GM12891 (cell line): ENCODE measurements at places on chromosomes 5 and 9.

DNA sequence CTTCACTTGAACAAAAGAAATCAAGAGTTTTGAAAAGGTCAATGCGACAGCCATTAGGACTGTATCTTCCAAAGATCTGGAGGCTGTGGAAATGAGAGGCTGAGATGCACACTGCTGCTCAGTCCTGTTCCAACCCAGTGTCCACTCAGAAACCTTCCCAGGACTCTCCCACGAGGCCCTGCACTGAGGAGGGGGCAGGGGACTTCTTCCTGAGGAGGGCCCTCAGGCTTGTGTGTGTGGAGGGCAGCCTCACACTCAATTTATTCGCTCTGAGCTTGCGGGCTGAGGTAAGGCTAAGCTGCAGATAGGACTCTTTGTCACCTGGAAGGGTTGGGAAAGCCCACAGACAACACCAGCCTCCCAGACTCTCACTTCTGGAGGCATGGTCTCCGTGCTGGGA lies 69.6 kb upstream of the ROR2 start:
- no peak for DNase-seq

- DNase-seq, result no peak
Measured at GRCh38 chr9:20995616-20996015, 35.8 kb downstream of the HACD4 start.

DNA sequence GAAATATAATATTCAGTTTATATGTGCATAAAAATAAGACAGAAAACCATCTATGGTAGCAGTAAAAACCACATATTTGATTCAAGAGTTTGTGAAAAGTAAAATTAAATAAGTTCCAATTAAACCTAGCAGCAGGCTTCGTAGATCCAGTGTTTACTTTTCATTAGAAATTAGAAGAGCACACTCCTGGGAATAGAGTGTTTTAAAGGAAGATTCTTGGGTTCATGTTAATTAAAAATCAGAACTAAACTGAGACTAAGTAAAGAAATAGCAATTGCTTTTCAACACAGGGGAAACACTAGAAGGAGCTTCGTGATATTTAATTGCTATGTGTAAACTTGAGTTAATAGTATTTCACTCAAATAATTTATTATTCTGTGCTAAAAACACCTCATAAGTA lies 1097.8 kb upstream of the CDH18 start:
- no peak for DNase-seq

GRCh38 chr5:168404365-168404764 lies 81.9 kb upstream of the RARS1 start:
- DNase-seq, result no peak

- no peak for DNase-seq
Measured at GRCh38 chr5:81553567-81554212, 159.8 kb upstream of the ACOT12 start.

DNA sequence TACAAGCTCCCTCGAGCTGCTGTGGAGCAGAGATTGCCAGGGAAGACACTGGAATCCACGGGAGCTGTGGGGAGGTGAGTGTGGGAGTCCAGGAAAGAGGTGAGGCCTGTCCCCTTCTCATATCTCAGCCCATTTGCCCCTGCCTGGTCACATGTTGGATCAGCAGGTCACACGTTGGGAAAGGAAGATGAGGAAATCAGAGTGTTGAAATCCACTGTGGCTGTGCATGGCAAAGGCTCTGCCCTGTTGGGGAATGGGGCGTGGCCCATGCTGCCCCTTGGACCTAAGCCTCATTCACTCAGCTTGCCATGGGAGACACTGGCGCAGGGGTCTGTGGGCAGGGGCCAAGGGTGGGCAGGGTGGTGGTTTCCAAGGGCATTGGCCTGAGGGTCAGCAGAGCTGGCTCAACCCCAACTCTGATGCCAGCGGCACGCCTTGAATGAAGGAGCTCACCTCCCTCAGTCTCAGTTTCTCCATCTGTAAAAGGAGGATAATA lies 85.4 kb upstream of the CPEB4 start:
- no peak for DNase-seq

DNA sequence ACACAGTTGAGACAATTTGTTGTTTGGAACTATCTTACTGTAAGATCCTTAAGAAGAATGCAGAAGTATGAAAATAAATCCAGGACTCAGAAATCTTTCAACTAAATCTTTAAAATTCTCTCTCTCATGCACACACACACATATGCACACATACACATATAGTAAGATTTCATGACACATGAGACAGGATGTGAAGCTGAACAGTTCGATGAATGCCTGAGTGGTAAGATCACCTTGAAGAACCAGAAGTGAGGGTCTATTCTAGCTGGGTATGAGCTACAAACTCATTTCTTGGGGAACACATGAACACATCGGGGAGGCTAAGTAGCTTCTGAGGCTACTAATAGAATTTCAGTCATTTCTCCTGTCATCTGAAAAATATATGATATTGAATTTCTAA lies 153.6 kb downstream of the TMC1 start:
- DNase-seq, result no peak

DNA sequence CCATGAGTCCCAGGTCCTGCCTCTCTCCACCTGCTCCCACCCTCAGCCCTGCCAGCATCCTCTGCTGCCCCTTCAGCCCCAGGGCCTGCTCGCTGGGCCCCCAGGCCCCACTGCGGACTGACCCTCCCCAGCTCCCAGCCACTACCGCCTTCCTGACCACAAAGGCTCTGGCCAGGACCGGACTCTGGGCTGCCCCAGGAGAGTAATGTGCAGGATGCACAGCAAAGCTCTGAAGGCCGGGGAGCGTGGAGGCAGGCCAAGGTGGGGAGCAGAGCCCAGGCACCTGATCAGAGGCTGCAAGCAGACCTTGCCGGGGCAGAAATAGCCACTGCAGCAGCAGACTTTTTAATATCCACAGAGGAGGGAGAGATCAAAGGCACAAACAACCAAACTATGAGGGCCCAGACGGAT lies 27.9 kb downstream of the IPPK start:
- DNase-seq, result no peak

GRCh38 chr5:2750026-2750757 lies 1.3 kb downstream of the IRX2 start:
- no peak for DNase-seq

DNA sequence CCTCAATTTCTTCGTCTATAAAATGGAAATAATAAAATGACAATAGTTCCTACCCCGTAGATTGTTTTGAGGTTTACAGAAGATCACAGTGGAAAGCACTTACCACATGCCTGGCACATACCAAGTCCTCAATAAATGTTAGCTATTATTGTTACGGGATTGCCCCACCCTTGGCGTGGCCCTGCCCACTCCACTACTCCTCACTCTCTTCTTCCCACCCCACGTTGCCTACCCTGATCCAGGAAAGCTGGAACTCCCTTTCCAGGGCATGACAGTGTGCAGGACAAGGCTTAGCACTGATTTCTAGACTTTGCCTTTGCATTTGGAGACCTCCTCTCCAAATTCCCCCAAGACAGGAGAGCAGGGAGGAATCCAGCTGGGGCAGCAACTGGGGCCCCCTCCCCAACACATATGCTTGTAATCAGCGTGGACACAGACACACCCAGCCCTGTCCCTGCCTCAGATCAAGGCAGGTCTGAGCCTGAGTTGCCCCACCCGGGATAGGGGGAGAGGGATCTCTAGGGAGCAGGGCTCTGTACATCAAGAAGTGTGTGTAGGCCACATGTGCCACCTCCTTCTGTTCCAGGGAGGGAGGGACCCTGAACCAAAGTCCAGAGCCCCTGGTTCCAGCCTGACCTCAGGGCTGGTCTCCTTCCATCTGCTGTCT lies 6.7 kb downstream of the SLC4A9 start:
- no peak for DNase-seq

- DNase-seq, result no peak
Measured at GRCh38 chr5:170660531-170660930, 123.0 kb upstream of the GABRP start.

DNA sequence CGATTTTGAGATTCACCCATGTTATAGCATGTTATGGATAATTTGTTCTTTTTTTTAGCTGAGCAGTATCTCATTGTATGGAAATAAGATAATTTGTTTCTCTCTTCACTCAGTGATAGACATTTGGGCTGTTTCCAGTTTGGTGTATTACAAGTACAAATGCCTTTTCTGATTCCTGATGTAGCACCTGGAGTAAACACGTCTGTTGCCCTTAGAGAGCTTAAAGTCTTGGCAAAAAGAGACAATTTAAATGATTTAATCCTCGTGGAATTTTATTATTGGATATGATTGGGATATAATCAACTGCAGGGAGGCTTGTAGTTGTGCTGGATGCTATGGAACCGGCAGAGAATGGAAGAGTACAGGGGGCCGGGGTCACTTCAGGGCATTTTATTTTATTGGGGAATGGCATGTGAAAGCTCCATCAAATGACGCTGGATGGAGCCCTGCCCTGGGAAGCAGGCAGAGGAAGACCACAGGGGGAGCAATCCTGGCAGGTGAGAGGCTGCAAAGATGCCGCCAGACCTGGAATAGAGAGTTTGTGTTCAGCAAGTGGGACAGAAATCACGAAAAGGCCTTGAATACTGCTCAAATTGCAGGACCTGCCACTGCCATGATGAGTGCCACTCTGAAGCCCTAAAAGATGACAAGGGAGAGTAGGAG lies 31.0 kb upstream of the TGFBI start:
- no peak for DNase-seq

DNA sequence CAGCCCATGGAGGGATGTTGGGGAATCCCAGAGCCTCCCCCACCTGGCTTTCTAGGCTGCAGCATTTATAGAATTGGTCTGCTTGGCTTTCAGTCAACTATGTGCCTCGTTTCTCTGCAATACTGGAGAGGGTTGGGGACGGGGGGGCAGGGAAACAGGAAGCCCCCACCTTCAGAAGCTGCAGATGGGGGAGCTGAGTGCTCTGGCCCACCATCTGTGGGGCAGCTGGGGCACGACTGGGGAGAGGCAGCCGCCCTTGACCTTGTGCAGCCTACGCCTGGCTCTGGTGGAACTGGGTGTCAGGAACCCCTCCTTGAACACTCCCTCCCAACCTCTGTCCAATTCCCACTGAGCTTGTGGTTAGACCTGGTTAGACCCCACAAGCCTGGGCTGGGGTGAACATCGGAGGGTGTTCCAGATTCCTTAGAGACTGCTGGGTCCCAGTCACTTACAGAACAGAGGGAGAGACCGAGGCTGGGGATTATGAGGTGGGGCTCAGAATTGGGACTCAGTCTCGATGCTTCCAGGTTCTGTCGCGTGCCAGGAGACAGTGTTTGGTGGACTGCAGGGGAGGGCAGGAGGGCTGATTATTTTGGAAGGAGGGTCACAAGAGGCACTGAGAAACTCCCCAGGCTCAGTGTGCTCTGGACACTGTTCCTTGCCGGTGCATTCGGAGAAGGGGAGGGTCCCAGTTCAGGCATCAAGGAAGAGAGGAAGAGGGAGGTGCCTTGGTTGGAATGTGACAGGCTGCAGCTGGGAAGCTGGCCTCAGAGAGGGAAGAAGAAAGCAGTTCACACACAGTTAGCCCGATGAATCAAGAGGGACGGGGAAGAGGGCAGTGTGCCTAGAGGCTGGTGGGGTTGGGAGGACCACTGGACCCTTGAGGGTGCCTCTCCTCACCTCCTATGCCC lies 25.6 kb downstream of the COL27A1 start:
- no peak for DNase-seq

DNA sequence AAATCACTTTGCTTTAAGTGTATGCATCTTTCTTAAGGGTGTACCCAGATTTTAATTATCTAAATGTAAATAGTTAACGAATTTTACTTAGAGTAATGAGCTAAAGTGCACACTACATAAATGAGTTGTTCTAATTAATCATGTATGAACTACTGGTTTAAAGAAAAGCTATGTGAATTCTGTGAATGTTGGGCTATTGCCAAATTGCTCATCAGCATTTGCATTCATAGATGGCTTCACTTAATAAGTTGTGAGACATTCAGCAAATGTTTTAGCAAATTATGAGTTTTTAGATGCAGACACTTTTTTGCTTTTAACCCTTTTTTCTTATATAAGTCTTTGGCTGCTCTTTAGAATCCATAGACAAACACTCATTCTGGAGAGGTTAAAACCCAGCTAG lies 175.7 kb downstream of the PBX3 start:
- DNase-seq, result no peak

- no peak for DNase-seq
Measured at GRCh38 chr9:14435871-14436270, 121.9 kb upstream of the NFIB start.

DNA sequence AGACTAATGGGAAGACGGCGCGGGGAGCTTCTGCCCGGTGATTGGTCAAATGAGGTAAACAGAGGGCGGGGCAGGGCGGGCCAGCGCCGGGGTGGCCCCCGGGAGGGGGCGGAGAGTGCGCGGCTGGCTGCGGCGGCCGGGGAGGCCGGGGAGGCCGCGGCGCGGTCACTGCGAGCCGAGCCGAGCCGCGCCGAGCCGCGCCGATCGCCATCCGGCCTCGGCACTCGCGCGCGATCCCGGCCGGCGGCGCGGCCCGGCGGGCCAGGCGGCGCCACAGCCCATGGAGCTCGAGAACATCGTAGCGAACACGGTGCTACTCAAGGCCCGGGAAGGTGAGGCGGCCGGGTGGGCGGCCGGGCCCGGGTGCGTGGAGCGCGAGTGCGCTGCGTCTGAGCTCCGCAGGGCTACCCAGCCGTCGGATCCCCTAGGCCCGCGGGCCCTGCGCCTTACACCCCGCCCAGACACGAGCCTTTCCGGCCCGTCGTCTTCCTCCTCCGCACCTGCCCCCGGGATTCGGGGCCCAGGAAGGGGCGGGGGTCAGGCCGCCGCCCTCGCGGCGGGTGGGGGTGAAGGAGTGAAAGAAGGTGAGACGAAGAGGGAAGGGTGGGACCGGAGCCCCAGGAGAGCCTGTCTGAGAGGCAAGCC lies at the start of gene GRK6:
Gene GRK6, plus strand, starts transcription at position 111 of the 645 bp plus-strand sequence. Its CDS starts 170 bp downstream, at position 281.
- DNase-seq, result no peak

DNA sequence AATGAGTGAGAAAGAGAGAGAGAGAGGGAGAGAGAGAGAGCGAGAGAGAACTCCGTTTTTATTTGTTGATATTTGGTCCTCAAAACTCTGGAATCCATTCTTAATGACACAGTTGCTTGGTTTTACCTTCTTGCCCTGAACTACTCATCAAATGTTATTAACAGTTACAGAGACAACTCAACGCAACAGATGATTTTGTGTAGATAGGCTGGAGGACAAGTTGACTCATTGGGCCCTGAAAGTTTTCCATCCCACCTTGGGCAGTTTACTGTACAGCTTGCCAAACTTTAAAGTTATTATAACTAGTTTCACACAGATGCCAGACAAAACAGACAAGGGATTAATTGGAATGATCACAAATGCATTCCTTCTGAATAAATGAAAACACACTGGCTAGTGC lies 339.9 kb downstream of the ARL15 start:
- no peak for DNase-seq

DNA sequence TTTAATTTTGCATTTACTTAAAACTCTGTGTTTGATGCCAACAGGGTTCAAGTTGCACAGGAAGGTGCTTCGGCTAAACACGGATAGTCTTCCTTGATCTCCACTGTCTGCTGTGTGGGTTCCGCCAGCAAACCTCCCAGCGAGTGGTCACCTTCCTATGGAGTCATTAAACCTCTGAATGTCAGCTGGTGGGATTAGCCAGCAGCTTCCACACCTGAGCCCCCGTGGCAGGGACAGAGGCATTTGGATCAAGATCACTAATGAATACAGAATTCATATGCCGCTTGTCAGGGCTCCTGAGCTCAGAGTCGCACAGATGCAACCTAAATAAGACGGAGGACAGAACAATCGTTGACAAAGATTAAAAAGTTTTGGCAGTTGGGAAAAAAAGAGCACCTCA lies 39.5 kb downstream of the PSMB7 start:
- no peak for DNase-seq
